ENCODE measurements at places on chromosomes 16 and 17.

GRCh38 chr16:4085405-4085970 lies 30.8 kb downstream of the ADCY9 start:
- no peak for DNase-seq
- H3K4me1 ChIP-seq = peaks cover 11% of the 10 kb centered on the region
- no peaks in the 10 kb centered on the region for H3K36me3 ChIP-seq
- no peaks in the 10 kb centered on the region for H3K27me3 ChIP-seq
- H3K27ac ChIP-seq = no peak overlapping the region

GRCh38 chr17:13518261-13519000 lies 83.3 kb downstream of the HS3ST3A1 start:
- DNase-seq = no peak
- no peaks in the 10 kb centered on the region for H3K4me1 ChIP-seq
- no peak overlapping the region for H3K27ac ChIP-seq
- no peaks in the 10 kb centered on the region for H3K36me3 ChIP-seq

GRCh38 chr17:57662644-57663308 lies 82.3 kb downstream of the CCDC182 start:
- no peaks in the 10 kb centered on the region for H3K27me3 ChIP-seq
- H3K4me1 ChIP-seq = peaks cover 21% of the 10 kb centered on the region
- no peak overlapping the region for H3K27ac ChIP-seq
- no peaks in the 10 kb centered on the region for H3K36me3 ChIP-seq
- peak; percentile 97 for DNase-seq
- H3K4me3 ChIP-seq = no peak overlapping the region

- no peaks in the 10 kb centered on the region for H3K4me1 ChIP-seq
- no peaks in the 10 kb centered on the region for H3K27me3 ChIP-seq
- DNase-seq = no peak
Observed at GRCh38 chr17:3020381-3020780, 43.0 kb downstream of the OR1D5 start.

- peak; percentile 14 for DNase-seq
- no peak overlapping the region for H3K4me3 ChIP-seq
- H3K36me3 ChIP-seq = no peaks in the 10 kb centered on the region
- H3K27me3 ChIP-seq = no peaks in the 10 kb centered on the region
- no peak overlapping the region for H3K27ac ChIP-seq
- peaks cover 37% of the 10 kb centered on the region for H3K4me1 ChIP-seq
Observed at GRCh38 chr16:85227084-85227945, 115.0 kb upstream of the CIBAR2 start.

DNA sequence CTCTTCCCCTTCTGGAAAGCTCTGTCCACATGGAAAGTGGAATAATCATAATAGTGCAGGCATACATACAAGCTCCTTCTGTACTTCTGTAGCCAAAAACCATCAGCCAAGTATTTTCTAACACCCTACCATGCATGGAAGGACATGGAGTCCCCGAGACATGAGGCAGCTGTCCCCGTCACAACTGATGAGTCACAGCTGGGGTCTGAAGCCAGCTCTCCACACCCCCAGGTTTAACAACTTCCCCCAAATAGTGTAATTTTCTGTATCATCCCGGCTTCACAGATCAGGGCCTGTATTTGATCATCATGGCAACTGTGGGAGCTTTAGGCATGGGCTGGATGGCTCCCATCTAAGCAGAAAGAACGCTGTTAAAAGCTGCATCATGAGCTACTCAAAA lies 16.6 kb downstream of the C16orf96 start:
- H3K27ac ChIP-seq = no peak overlapping the region
- H3K27me3 ChIP-seq = no peaks in the 10 kb centered on the region
- no peak overlapping the region for H3K4me3 ChIP-seq
- H3K36me3 ChIP-seq = no peaks in the 10 kb centered on the region
- no peak for DNase-seq
